NCI-H345 (cell line): ENCODE measurements at places on chromosomes 5 and 9.
A peak's percentile ranks its signal among the peaks of the same experiment; 100 is the strongest.

DNA sequence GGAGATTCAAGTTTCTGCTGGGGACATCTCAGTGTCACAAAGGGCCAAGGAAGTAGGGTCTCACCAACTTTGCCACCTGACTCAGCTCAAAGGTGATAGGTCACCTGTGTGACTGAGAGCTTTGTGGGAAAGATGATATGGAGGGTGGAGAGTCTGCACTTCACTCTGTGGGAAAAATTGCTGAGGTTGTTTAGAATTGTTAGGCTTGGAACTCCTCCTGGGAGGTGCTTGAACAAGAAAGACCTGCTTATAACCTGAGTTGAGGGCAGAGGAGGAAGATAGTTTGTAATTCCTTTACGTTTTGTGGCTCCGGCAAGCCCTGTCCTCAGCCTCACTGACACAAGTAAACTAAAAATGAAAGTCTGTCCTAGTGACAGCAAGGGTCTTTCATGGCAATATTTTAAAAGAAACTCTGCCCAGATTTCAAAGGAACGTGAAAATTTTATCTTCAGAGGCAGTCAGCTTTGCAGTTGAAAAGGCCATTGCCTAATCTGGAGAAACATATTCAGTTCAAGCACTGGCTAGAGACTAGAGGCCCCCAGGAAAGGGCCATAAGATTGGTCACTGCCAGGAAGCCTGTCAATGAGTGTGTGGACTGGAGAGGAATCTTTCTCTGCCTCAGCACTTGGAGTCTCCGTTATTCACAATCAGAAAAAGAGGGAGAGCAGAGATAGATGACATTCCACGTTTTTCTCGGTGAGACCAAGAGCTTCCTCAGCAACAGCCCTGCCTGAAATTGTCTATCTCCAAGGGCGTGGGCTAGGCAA lies 23.2 kb downstream of the PCDHAC2 start:
- no peak for DNase-seq

DNA sequence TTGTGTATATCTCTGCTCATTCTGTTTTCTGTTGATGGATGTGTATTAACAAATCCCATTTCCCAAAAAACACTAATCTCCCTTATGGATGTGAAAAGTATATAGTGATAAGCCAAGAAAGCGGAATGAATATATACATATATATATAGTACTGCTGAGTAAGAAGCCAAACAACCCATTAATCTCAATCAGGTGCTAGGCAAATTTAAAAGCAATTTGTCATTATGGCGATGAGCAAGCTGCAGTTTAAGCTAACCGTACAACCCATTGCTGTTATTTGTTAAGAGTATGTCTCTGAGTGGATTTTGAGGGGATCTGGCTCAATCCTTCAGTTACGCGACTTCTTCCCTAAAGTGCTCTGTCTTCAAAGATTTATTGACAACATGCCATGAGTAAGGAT lies 640.4 kb upstream of the ARRDC3 start:
- DNase-seq = no peak

DNA sequence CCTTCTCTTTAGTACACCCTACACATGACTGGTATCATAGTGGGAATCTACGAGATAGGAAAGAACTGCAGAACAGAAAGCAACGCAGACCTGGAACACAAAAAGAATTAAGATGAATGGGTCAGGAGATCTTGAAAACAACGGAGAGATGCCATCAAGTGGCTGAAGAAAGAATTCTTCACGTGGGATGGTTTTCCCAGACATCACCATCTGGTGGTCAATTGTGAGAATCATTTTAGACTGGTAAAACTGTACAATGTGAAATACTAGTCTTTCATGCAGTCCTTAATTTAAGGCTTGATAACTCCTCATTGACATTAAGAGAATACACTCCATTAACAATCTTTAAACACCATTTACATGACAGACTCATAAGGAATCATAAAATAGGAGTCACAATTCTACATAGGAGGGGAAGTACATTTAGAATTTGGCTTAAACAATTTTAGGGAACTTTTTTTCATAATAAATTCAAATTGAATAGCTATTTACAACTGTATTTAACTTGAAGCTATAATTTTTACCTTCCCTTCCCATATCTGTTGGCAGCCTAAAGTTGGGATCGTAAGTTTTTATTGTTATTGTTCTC lies 128.4 kb upstream of the TRPM3 start:
- DNase-seq = peak; percentile 26

DNA sequence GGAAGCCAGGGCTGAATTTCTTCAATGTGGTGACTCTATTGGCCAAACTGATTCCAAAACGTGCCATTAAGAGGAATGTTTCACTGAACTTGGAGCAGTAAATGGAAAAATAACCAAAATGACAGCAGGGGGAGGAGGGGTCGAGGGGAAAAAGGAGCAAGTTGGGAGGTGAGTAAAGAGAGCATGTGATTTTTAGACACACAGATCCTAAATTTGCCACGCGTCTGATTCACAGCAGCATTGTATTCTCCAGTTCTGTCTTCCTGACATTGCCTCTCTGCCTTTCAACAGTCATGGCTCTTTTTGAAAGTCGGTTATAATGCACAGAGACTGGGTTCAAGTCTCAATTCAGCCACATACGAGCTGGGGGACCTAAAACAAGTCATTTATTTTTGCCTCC lies 22.0 kb upstream of the ADRB2 start:
- no peak for DNase-seq

- DNase-seq = no peak
Observed at GRCh38 chr9:2856400-2856799, 12.5 kb upstream of the PUM3 start.
